Amniotic stem cell (primary cell): ENCODE measurements at places on chromosomes 1 and 21.

DNA sequence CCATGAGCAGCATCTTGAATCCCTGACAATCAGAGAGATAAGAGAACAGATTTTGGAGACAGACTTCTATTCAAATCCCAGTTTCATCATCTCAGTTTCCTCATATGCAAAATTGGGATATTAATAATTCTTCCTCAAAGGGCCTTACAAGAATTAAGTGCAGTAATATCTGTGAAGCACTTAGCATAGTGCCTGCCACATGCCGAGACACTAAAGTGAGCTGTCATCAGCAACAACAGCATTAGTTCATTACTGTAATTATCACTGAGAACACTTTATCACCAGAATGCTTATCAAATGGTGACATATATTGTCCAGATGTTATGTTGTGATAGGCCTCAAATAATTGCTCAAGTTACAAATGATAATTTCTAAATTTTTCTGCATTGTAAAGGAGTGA is 922 bp upstream of the FCRLB start:
- DNase-seq = no peak

DNA sequence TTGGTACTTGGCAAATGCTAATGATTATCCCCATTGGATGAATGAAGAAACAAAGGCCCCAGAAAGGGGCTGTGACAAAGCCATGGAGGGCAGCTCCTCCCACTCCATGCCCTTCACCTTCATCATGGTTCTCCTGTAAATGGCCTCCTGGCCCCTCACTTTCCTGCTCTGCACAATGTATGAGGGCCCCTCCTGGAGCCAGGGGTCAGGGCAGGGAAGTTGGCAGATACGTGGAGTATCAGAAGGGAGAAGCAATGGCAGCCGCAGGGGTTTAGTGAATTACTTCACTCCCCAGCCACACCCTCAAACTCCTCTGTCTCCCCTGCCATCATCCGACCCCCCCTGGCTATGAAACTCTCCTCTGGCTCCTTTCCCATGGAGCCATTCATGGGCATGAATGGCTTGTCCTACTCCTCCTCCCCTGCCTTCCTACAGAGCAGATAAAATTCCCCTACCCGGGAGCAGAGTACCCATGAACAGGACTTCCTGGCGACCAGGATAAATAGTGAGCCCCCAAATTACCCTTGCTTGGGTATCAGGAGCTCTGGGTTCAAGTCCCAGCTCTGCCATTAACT is 86.3 kb downstream of the CAMK2N1 start:
- no peak for DNase-seq

DNA sequence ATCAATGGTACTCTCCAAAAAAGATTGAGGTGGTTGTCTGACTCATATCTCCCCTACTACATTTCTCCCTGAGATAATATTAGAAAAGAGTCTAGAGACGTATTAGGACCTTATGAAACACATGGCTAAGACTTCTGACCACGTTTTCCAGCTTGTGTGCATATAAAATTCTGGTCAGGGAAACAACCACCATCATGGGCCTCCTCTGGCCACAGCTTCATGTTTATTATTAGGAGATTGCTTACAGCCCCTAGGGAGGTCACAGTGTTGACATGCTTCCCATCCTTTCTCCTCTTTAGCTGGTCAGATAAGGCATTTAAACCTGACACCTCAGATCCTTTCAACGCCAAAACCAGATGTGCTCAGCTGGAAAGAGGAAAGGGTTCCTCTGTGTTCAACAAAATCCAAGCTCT is 620.2 kb downstream of the PLPP3 start:
- DNase-seq = no peak

DNA sequence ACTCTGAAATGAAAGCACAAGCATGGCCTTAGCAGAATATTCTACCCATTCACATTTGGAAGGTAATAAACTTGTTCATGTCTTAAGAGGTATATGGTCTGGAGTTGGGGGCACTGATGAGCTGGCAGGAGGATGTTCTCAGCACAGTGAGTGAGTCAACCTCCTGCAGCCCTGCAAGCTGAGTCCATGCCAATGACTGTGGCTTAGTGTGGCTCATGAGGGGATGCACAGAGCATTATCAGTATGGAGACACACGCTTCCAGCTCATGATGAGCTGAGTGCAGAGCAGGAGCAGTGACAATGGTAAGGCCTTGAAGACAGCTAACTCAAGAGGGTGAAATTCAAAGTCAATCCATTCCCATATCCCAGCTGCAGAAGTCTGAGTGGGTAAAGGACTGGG is 102.3 kb downstream of the TNFSF18 start:
- peak; percentile 70 for DNase-seq

GRCh38 chr1:19907456-19907855 is 16.0 kb downstream of the PLA2G2E start:
- DNase-seq = no peak

DNA sequence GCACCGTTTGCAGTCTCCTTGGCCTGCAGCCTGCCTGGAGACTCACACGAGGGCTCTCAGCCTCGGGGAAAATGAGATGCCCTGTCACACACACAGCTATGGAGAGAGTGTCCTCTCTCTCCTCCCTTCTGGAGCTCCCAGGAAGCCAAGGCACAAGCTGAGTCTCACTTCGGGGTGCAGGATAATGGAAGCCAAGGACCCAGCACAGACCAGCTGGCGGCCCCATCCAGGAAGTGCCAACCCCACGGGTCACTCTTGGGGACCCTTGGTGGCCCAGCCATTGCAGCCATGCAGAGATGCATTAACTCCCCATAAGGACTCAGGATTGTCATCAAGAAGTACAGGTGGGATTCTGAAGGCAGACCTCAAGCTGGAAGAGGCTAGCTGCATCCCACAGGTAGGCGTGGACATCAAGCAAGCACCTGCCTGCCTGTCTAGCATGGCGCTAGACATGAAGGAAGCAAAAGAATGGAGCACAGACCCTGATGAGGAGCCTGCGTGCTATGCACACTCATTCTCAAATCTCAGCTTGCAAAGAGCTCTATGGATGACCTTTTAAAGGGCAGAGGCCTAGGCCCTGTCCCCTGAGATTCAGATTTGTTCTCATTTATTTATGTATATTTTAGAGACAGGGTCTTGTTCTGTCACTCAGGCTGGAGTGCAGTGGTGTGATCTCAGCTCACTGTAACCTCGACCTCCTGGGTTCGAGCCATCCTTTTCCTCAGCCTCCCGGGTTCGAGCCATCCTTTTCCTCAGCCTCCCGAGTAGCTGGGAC is 49.9 kb downstream of the IRF2BP2 start:
- no peak for DNase-seq

DNA sequence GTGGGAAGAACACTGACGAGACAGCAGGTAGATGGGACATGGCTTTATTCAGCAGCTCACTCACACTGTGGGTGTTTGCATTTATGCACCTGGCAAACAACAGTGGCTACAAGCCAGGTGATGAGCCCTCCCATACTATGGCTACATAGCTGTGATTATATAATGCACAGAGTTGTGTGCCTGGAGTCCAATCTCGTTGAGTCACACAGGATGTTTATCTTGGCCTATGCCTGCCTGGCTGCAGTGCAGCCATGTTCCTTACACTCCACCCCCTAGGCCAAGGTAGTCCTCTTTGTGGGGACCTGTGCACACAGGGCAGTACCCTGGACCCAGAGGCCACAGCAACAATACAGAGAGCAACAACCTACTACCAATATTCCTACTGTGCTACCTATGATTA is 1643.8 kb downstream of the MRPL39 start:
- no peak for DNase-seq

DNA sequence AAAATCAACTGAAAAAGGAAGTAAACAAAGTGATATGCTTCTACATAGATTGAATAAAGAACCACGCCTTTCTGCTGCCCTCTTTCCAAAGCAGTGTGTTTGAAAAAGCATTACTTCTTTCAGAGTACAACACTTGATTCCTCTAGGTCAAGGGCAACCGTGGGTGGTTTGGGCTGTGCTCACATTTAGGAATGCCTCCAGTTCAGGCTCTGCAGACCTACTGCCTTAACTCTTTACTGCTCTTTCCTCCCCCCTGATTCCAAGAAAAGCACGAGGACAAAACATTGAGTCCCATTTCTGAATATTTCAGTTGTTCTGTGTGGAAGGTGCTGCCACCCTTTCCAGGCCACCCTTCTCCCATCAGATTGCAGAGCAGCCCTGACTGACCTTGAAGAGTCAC is 45.2 kb downstream of the ADAMTS1 start:
- DNase-seq = no peak
